NCI-H1105 (cell line): ENCODE measurements at places on chromosomes 7 and 10.

GRCh38 chr7:16531707-16532106, 5.1 kb downstream of the LRRC72 start:
- DNase-seq = no peak

GRCh38 chr10:100651916-100652315, 93.5 kb upstream of the PAX2 start:
- DNase-seq = no peak

- DNase-seq = peak; percentile 64
Measured at GRCh38 chr7:149872419-149873073, 1.2 kb upstream of the ATP6V0E2 start.

- no peak for DNase-seq
Measured at GRCh38 chr10:131767716-131768115, 133.1 kb upstream of the PPP2R2D start.

DNA sequence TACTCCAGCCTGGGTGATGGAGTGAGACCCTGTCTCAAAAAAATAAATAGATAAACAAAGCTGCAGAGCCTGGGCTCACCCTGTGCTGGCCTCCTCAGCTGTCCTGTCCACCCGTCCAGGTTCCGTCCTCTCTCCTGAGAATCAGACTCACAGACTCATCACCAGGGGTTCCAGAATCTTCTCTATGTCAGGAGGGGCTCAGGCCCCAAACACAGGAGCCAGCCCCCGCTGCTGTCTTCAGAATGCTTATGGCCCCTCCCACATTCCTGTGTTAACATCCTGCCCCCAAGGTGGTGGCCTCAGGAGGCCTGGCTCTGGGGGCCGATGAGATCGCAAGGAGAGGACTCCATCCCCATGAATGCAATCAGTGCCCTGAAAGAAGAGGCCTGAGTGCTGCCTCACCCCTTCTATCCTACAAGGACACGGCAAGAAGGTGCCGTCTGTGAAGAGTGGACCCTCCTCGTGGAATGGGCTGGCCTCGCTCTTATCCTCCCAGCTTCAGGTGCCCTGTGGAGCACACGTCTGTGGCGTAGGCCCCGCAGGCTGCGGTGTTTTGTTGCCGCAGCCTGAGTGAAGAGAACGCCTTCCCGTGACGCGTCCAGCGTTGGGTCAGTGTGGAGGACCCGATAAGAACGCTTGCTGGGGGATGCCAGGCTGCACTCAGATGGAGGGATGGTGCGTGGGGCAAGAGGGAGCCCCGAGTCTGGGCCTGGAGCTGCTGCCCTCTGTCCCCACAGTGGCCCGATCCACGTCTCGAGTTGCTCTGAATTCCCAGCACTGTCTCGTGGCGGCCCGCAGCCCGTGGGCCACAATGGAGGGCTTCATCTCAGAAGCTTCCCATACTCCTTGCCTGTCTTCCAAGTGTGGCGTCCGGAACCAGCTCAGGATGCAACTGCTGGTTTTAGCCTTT, 77.1 kb downstream of the INPP5A start:
- no peak for DNase-seq

- no peak for DNase-seq
Measured at GRCh38 chr10:71547312-71547711, 150.6 kb downstream of the CDH23 start.

GRCh38 chr7:36925691-36926090, 201.4 kb upstream of the AOAH start:
- DNase-seq = no peak

GRCh38 chr10:119189811-119190282, 11.2 kb upstream of the PRDX3 start:
- DNase-seq = no peak

DNA sequence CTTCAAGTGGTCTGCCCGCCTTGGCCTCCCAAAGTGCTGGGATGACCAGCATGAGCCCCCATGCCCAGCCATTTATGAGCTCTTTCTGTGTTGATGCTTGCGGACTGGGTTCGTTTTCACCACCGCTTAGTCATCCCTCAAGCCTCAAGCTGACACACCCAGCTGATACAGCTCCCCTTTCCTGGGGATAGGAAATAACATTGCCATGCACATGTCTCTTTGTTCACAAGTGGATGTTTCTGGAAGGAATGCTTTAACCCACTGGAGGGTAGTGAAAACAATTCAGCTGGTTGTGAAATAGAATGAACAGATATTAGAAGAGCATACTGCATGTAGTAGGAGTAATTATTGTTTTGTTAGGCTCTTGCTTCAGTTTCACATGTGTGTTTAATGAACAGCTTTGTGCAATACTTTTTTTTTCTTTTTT, 8.5 kb upstream of the METTL27 start:
- DNase-seq = no peak

- no peak for DNase-seq
Measured at GRCh38 chr10:70357565-70357964, 24.9 kb downstream of the LRRC20 start.

DNA sequence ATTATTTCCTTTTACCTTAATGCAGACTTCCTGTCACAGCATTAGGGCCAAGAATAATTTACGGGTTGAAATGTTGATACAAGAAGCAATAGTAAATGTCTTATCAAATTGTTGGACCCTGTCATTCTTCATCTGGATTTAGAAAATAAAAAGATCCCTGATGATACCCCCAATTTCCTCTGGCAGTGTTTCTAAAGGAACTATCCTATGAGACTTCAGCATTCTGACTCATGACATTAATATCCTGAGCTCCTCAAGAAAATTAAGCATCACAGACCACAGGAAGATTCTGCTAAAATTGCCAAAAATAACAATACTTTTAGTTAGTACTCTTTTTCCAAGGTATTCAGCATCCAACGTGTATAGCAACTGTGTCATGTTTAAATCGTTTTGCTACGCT, 490.5 kb upstream of the ANKRD30A start:
- no peak for DNase-seq

- peak; percentile 78 for DNase-seq
Measured at GRCh38 chr7:124655990-124656389, 109.6 kb downstream of the GPR37 start.

GRCh38 chr7:16667355-16667754, 21.4 kb downstream of the BZW2 start:
- DNase-seq = no peak

- peak; percentile 3 for DNase-seq
Measured at GRCh38 chr10:110919971-110920881, 822 bp downstream of the SHOC2 start.

GRCh38 chr10:58578366-58578765, 65.7 kb downstream of the BICC1 start:
- DNase-seq = no peak

DNA sequence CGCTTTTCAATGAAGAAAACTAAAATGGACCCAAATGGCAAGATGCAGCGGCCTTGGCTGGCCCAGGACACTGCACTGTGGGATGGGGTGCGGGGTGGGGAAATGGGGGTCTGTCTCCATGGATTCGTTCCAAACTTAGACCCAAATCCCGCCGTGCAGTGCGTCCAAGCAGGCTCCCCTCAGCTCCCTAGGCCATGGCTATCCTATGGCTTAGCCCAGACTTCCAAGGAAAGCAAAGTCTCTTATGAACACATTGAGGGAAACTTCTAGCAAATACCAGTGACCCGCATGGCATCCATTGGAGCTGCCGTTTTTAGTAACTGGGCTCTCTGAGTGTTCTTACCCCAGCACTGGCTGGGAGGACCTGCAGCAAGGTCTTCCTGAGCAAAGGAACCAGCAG, 122.5 kb downstream of the EBF3 start:
- DNase-seq = no peak

GRCh38 chr7:24812305-24812945, 55.2 kb upstream of the GSDME start:
- DNase-seq = peak; percentile 24

GRCh38 chr7:120833546-120833945, 24.4 kb downstream of the TSPAN12 start:
- DNase-seq = peak; percentile 43

DNA sequence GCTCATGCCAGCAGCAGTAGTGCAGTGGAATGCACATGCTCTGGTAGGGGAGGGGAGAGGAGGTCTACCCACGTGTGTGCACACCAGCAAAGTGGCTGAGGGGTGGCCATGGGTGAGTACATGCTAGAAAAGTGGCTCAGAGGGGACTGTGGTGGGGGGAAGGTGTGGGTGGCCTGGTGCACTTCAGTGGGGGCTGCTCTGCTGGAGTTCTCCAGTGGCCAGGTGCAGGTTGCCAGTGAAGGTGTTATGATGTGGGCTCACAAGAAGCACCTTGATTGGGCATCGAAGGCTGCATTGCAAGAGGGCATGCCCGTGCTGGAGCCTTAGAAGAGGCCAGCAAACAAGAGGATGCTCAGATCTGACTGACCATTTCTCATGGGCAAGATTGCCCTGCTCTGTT, 613.6 kb upstream of the PHF14 start:
- DNase-seq = no peak

- no peak for DNase-seq
Measured at GRCh38 chr10:75012471-75012870, 99.0 kb upstream of the SAMD8 start.

- DNase-seq = no peak
Measured at GRCh38 chr10:114412907-114413797, 8.8 kb upstream of the AFAP1L2 start.

DNA sequence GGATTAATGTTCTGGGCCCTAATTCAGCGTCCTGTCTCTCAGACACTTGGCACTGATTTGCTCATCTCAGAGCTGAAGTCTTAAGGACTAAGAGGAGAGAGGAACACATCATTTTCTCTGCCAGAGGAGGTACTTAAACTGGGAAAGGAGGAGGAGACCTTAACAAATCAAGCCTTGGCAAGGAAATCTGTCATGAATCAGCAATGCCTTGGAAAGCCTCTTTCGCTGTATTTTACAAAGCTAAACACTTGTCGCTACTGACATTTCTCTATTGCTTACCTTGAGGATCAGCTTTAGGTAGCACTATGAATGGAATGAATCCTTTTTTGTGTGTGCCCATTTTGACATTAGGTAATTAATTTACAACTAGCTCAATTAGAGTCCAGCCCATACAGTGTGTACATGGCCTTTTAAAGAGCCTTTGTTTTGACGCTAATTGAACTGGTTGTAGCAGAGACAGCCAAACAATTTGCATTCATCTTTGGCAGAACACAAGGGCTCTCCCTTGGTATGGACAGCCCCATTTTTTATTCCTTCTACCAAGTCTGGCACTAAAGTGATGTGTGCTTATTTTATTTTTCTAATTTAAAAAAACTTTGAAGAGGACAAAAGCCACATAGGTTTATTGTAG, 37.4 kb downstream of the AUTS2 start:
- no peak for DNase-seq

GRCh38 chr10:104069613-104070012, 16.1 kb downstream of the COL17A1 start:
- DNase-seq = no peak

DNA sequence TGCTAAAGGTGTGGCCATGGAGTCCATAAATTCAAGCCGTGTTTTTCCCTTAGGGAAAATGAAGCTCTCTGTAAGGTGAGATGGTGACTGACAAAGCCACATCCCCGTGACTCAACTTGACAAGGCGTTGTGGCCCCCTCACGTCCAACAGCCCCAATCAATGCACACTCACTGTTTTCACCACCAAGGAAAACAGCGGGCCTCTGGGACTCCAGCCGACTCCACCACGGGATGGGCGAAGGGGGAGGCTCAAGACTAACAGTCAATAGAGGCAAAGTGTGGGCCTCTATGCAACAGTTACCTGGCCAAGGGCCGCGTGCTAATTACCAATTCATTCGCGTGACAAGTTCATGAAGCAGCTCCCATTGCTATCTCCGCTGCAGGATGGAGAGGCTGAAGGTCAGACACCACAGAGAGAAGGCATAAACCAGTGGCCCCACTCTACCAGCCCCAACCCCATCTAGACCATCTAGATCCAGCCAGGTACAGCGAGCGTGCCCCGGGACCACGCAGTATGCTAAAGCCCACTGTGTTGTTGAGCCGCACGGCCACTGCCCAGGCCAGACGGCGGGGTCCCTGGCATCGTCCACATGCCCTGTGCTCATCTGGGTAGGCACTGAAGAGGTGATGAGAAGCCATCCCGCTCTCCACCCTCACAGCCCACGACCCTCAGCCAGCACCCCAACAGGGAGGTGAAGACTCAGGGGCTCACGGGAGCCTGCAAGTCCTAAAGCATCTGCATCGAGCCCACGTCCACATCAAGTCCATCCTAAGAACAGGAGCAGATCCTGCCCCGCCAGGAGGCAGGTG, 76.1 kb downstream of the PROSER2 start:
- DNase-seq = no peak

GRCh38 chr10:29669149-29669548, 34.4 kb upstream of the SVIL start:
- no peak for DNase-seq

GRCh38 chr10:104809288-104810090, 168.4 kb downstream of the SORCS3 start:
- peak; percentile 83 for DNase-seq

DNA sequence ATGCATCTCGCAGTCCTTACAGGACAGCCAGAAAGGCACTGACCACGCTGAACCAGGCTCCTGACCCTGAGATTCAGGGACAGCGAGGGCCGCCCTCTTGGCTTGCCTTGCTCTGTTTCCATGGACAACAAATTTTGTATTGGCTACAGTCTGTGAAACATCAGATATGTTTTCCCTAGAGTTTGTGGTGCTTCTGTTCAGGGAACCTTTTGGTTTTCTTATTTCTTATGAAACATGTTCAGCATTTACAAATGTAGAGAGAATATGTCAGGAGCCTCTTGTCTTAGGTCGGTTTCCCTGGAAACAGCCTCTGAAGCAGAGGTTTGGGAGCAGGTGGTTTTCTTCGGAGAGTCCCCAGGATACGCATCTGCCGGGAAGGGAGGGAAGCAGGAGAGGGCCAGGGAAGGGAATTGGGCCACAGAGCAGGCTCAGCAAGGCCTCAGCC, 260.1 kb downstream of the CCDC3 start:
- no peak for DNase-seq

- no peak for DNase-seq
Measured at GRCh38 chr7:16660702-16661464, 14.9 kb downstream of the BZW2 start.

DNA sequence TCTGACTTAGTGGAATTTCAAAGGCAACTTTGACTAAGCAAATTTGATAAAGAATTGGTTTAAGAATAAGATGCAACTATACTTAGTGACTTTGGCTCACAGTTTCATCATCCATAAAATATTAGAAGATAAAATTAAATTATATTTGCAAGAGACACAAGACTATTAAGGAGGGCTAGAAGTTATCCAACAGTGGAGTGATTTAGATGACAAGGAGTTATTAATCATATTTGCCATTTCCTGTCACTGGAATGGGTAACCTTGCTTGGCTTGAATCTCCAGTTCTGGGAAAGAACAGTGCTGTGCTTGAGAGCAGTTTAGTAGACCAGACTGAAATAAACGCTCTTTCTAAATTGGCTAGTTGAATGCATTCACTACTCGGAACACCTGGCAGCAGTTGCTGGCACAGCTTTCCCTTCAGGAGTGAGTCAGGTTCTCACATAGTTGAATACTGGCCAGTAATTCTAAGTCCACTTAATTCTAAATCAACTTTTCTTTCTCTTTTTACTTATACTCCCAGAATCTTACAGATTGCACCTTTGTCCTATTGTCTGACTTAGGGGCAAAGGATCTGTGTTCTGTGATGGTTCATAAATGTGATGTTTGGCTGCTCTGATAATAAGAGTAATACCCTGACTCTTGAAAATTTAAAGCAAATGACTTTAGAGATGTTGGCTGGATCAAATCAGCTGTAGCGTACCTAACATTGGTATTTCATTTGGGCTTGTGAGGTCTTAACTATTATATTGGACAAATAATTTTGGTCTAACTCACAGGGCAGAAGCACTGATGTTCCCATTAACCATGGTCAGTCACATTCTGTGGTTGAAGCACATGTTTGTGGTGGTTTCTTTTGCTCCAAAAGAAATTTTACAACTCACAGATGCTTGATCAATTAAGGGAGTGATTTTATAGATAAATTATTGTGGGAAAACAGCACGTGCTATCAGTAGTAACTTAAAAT, 16.6 kb downstream of the STMP1 start:
- DNase-seq = peak; percentile 80
